ENCODE measurements at places on chromosomes 11 and 22. TPM values are rescaled to one million over a fixed set of nuclear protein-coding genes. Genes with fewer than 3 reads are reported as not detected.

Gene RAB3IL1
- total RNA-seq = 0.53 TPM

Gene OR4A15
- total RNA-seq = not detected

Gene SCGB2A2
- total RNA-seq = not detected

Gene CLDN5
- not detected for total RNA-seq

Gene NCF4
- 5.1 TPM for total RNA-seq

Gene APLNR
- total RNA-seq = not detected

Gene CRYBB2
- total RNA-seq = not detected

DNA sequence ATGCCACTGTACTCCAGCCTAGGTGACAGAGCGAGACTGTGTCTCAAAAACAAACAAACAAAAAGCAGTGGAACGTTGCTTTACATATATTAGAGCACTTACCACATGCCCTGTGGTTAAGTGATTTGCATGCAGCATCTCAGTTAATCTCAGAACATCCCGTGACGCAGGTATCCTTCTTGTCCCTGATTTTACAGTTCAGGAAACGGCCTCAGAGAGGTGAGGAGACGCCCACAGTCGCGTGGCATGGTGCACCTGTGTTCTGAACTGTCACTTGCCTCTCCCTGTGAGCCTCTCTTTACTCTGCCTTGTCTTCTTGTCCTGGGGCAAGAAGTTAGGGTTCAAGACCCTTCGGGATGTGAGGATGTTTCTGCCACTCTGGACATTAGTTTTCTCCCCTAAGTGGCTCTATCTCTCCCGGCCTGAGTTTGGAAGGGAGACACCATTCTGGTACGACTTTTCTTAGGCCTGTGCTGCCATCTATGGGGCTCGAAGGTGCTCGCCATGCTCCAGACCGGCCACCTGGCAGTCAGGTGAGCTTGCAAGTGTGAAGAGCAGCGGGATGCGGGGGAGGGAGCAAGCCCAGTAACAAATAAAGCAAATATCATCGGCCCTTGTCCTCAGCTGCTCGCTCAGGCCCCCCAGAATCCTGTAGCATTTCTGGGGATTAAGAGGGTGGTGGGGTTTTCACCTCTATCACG lies 25.6 kb downstream of the YWHAH start:
- peak; percentile 39 for DNase-seq

DNA sequence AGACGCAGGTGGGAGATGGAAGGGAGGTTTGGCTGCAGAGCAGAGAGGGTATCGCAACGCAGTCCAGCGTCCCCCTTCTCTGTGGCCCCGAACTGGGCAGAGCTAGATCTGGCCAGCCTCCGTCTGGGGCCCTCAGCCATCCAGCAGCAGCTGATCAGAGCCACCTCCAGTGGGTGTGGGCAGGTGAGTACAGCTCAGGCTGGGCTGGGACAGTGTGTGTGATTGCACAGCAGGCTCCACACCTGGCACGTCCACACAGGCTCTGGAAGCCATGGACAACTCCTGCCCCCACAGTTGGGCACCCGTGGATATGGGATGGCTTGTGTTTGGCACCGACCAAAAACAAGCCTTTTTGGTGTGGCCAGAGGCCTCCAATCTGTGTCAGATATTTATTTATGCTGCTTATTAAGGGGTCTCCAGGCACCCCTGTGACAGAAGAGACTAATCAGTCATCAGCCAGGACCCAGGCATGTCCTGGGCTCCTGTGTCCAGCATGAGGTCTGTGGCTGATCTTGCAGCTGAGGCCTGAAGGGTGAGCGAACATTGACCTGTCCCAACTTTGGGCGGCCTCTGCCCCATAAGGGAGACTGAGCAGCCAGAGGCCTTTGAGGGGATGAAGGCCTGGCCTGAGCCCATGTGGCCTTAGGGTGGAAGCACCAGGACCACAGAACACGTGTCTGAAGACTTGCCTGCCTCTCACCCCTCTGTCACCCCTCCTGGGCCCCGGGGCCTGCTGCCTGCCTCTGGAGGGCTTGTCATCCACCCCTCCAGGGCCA lies 18.6 kb downstream of the POLR3H start:
- no peak for DNase-seq

GRCh38 chr11:61820174-61820573 lies 3.4 kb upstream of the FADS1 start:
- DNase-seq = no peak

DNA sequence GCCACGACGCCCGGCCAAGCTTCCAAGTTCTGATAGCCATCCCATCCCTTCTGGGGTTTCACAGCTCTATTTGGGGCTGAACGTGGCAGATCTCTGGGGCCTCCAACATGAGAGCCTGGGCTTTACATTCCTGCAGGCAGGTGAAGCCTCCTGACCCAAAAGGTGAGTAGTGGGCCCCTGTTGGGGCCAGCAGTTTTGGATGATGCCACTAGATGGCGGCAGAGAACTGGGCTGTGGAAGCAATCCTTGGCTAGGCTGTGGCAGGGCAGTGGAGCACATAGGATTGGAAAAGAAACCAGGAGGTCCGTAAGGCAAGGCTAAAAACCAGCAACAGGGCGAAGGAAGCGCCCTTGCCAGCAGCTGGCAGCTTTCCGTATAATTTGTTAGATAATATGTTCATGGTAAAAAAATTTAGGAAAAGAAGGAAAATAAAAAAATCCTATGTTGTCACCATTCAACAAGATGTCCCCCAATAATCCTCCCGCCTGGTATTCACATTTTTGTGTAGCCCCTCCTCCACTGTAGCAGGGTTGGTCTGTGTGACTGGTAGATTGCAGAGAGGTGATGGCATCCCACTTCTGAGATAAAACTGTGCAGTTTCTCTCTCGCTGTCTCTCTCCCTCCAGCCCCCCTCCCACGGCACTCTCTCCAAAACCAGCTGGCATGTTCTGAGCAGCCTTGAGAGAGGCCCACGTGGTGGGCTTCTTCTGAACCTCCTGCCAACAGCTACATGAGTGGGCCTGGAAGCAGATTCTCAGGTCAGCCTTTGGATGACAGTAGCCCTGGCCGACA lies 43.6 kb upstream of the OR4B1 start:
- peak; percentile 40 for DNase-seq

DNA sequence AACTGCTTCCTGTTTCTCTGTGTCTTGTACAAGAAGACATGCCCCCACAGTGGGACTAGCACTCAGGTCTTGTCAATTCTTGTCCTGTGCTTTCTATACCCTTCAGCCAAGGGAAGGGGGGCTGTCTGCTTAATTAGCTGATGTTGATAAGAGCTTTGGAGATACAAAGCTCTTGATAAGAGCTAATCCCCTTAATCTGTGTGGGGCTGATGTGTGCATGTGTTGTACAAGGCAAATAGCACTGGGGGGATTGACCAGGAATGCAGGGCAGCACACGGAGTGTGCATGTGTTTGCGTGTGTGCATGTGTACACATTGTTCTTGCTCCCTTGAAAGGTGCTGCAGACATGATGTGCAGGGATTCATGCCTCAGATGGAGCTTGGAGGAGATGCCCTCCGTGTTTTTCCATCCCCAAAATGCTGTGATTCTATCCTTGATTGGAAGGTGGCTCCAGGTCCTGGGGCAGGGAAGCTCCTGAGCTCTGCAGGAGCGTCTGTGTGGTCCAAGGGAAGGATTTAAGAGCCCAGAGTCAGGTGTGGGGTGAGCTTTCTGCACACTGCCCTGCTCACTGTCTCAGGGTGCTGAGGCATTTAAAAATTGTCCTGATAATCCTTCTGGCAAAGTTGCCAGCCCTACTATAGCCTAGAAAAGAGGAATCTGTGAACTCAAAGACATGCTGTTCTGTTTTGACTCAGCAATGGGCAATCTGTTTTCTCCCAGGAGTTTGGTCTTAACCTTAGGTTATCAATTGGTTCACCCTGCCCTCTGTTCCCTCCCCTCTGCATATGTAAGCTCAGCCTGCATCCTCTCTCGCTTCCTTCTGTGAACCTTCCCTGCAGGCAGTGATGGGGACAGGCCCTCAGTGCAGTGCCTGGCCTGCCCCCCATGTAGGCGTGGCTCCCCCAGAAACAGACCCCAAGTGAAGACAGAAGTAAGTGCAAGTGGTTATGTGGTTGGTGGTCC lies 102.0 kb downstream of the GRIK4 start:
- no peak for DNase-seq

DNA sequence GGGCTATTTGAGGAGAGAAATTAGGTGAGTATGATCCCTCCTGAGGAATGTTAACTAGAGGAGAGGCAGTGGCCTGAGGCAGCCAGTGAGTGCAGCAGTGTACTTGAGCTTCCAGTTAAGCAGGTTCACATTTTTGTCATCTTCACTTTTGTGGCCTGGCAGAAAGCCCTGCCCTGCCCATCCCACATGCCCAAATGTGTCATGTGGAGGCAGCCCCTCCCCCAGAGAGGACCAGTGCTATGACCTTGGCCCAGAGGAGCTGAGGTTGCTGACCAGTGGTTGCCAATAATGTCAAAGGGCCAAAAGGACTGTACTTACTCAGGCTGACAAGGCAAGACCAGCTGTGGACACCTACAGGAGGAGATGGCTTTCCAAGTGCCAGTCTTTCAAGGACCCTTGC lies 17.6 kb upstream of the GRK2 start:
- no peak for DNase-seq

DNA sequence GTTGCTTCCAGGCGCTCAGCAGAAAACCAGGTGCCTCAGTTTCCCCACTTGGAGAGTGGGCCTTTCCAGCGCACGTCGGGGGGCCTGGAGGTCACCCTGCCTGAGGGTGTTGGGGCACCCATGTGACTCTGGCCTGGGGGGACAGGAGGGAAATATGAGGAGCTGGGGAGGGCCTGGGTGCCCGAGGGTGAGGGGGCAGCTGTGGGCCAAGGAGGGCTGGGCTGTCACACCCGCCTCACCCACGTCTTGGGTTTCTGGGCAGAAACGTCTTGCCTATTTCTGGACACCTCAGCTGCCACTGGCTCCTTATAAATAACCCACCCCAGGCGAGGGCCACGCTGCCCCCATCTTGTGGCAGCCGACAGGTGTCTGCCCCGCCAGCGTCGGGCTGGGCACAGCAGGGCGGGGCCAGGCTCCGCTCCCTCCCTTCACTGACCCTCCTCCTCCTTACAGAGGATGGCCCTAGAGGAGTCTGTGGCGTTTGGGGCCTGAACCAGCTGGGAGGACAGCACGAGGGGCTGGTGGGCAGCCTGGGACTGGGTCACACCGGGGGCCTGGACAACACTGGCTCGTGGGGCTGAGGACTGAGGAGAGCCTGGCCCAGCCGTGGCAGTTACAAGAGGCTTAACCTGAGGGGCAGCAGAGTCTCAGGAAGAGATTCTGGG lies 1.5 kb downstream of the TNNT3 start:
- DNase-seq = no peak

DNA sequence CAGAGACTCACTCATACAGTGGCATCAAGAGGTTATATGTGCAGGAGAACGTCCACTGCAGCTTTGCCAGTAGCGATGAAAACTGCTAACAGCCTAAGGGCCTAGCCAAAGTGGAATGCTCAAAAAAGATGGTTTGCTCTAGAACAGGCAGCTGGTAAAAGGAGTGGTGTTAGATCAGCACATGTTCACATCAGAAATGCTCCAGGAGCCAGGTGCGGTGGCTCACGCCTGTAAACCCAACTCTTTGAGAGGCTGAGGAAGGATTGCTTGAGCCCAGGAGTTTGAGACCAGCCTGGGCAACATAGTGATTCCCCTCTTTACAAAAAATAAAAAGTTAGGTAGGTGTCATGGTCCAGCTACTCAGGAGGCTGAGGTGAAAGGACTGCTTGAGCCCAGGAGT lies 10.3 kb upstream of the TFIP11 start:
- no peak for DNase-seq

DNA sequence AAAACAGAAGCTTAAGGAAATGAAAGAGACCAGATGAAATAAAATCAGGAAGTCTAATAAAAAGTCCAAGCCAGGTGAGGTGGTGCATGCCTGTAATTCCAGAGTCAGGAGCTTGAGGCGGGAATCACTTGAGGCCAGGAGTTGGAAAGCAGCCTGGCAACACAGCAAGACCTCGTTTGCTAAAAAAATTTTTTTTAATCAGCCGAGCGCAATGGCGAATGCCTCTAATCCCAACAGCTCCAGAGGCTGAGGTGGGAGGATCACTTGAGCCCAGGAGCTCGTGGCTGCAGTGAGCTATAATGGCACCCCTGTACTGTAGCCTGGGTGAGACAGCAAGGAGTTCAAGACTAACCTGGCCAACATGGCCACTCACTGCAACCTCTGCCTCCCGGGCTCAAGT lies 8.0 kb downstream of the RAB6A start:
- no peak for DNase-seq

DNA sequence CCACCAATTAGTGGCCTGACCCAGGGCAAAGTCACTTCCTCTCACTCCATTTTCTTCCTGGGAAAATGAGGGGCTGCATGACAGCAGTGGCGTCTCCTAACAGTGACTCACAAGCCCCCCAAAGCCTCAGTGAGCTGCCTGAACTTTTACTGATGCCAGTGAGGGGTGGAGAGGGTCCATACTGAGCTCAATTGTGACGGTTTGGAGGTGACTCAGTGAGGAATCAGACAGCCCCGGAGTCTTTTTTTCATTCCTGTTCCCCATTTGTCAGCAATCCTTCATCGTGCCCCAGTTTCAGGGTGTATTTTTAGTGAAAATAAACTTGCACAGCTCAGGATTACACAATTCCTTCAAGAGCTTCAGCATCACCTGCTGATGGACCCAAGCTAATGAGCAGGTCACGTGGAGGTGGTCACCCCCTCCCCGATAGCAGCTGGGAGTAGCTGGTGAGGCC lies 30.1 kb upstream of the RASD2 start:
- no peak for DNase-seq

DNA sequence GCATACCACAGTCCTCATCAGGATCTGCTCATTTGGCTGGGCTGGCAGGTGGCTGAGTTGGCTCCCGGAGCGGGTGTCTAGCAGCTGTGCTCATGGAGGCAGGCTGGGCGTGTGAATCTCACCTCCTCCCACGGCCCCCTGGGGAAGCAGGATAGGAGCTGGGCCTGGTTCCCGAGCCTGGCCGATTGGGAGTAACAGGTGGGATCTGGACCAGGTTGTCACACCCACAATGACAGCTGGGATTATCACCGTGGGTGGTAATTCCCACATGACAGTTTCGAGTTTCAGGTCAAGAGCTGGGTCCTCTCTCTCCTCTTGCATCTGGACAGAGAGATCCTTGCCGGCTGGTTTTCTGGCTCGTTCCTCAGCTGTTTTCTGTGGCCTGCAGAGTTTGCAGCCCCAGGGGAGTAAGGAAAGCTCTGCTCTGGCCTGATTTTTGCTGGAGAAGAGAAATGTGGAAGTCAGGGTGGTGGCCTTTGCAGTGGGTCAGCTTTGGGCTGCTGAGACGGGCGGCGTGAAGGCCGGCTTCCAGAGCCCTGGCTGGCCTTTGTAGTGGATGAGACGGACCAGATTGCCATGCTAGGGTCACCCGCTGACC lies 57.0 kb downstream of the BCR start:
- no peak for DNase-seq

DNA sequence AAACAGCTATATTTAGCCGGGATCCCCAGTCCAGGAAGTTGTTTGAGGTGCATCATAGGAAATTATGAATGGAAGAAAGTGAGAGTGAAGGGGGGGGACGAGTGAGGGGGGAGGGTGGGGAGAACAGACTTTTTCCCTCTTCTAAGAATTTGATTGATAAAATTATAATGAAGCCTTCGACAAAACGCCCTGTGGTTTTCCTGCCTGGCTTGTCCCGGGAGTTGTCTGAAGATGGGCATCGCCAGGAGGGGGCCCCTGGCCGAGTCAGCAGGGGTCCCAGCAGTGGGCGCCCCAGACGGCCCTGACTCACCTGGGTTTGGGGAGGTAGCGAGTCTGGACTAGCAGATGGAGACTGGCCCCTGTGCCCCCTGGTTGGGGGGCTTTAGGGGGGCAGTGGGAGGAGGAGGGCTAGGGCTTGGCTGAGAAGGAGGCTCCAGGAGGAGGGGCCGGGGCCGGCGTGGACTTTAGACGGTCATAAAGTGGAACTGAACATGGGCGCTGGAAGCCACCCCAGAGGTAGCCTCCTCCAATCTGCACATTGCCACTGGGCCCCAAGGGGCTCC lies 336 bp upstream of the LIF start:
- no peak for DNase-seq

All from CD8-positive, alpha-beta memory T cell (primary cell).